ENCODE measurements at places on chromosomes 6 and 20.
A peak's percentile ranks its signal among the peaks of the same experiment; 100 is the strongest.

GRCh38 chr20:19897891-19898290 is 119.3 kb upstream of the NAA20 start:
- DNase-seq: no peak

GRCh38 chr20:44083220-44083933 is 103.6 kb downstream of the JPH2 start:
- no peak for DNase-seq

- DNase-seq: no peak
Measured at GRCh38 chr6:25112322-25112773, 166.8 kb upstream of the CARMIL1 start.

DNA sequence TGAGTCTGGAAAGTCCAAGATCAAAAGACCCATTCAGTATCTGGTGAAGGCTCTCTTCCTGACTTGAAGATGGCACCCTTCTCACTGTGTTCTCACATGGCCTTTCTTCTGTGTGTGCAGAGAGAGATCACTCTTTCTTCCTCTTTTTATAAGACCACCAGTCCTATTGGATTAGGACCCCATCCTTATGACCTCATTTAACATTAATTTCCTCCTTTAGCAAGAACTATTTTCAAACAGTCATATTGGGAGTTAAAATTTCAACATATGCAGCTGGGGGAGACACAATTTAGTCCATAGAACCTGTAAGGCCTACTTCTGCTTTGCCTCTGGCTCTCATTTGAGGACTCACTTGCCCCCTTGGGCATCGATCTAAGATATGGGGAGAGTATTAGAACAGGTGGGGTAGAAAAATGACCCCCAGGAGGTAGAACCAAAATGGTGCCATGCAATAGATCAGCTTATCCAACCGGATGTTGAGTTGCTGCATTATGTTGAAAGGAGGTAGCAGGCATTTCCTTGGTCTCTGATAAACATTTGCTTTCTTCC is 78.4 kb upstream of the ATXN1 start:
- DNase-seq: no peak

- DNase-seq: no peak
Measured at GRCh38 chr20:2507875-2508630, 662 bp downstream of the ZNF343 start.

GRCh38 chr20:63885264-63886053 is 9.5 kb upstream of the DNAJC5 start:
- DNase-seq: no peak

GRCh38 chr6:36523936-36524499 is 23.3 kb downstream of the STK38 start:
- DNase-seq: no peak

- DNase-seq: no peak
Measured at GRCh38 chr20:45247865-45248264, 6.5 kb downstream of the SLPI start.

DNA sequence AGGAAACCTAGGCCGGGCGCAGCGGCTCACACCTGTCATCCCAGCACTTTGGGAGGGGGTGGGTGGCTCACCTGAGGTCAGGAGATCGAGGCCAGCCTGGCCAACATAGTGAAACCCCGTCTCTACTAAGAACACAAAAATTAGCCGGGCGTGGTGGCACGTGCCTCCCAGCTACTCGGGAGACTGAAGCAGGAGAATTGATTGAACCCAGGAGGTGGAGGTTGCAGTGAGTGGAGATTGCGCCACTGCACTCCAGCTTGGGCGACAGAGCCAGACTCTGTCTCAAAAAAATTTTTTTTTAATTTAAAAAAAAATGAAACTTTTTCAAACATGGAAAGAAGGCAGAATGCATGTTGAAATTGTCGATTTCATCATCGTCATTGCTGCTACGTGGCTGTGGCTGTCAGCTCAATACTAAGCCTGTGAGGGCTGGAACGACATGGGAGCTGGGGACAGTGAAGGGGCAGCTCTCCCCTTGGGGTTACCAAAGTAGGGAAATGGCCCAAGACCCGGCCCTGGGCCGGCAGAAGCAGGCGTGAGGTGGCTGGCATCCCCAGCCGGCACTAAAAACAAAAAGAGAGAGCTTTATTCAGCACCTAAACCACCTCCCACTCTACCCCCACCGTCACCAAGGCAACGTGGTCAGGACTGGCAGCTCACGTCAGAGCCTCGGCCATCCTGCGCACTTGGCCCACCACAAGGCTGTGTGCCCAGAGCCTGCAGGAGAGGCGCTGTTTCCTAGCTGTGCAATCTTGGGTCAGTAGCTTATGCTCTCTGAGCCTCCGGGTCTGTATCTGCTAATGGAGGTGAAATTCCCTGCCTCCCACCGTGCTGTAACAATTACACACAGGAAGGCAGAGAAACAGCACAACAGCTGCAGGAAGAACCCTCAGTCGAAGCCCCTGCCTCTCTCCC is 30.8 kb downstream of the AGPAT4 start:
- no peak for DNase-seq

DNA sequence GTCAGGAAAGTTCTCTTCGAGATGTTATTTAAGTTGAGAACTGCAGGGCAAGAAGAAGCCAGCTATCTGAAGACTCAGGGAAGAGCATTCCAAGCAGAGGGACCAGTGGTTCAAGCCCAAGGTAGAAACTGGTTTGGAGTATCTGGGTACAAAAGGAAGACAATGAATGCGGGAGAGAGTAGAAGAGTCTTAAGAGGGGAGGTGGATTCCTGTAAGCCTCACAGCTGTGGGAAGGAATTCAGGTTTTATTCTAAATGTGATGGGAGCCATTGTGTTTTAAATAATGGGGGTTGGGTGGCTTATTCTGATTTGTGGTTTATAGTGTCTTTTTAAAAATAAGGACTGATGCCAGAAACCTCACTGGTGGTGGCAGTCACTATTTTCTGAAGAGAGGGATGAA is 37.6 kb upstream of the TENT5A start:
- no peak for DNase-seq

GRCh38 chr20:17799575-17800227 is 99.9 kb downstream of the BANF2 start:
- no peak for DNase-seq

DNA sequence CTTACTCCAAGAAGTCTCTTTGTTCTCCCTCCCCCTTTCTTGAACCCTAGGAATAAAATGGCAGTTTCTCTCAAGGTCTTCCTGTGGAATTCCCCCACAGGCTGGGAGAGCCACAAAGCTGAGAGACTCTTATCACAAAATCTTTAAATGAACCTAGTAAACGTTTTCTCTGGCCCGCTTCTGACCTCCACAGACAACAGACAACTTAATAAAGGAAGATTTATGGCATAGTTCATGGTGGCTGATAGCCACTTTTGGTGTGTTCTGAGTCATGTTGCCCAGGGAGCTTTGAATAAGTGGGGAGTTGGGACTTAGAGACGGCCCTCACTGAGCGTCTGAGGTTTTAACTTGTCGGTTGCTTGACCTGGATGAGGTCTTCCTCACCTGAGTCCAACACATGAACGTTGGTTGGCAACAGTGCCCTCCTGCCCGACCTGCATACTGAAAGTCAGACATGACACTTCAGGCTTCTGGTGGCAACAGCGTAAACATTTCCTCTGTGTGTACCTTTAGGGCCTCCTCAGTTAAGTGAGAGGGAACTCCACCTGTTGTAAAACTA is 124.1 kb downstream of the FOXO3 start:
- DNase-seq: no peak

DNA sequence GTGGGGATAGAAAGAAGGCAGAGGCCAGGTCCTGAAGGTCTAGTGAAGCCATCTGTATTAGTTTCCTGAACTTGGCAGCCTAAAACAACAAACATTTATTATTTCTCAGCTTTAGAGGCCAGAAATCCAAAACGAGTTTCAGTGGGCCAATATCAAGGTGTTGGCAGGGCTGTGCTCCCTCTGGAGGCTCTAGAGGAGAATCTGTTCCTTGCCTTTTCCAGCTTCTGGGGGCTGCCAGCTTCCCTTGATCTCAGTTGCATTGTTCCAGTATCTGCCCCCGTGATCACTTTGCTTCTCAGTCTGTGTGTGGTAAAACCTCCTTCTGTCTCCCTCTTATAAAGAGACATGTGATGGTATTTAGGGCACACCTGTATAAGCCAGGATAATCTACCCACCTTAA is 82.4 kb downstream of the MAFB start:
- DNase-seq: no peak

DNA sequence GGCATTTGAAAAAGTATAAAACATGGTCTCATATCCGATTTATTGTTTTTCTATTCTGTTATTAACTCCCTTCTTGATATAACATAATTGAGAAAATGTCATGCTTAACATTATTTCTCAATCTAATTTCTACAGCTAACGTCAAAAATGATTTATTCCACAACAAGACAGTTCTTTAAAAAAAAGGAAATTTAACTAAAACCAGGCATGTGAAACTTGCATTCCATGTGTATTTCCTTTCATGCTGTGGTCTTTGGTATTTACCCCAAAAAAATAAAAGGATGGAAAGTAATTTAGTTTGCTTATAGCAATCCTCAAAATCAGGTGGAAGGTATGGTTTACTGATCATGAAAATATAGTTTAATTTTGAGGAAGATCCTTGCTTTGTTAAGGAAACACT is 142.8 kb downstream of the COL21A1 start:
- DNase-seq: no peak

GRCh38 chr20:57480444-57481160 is 44.3 kb downstream of the CTCFL start:
- DNase-seq: peak; percentile 6

DNA sequence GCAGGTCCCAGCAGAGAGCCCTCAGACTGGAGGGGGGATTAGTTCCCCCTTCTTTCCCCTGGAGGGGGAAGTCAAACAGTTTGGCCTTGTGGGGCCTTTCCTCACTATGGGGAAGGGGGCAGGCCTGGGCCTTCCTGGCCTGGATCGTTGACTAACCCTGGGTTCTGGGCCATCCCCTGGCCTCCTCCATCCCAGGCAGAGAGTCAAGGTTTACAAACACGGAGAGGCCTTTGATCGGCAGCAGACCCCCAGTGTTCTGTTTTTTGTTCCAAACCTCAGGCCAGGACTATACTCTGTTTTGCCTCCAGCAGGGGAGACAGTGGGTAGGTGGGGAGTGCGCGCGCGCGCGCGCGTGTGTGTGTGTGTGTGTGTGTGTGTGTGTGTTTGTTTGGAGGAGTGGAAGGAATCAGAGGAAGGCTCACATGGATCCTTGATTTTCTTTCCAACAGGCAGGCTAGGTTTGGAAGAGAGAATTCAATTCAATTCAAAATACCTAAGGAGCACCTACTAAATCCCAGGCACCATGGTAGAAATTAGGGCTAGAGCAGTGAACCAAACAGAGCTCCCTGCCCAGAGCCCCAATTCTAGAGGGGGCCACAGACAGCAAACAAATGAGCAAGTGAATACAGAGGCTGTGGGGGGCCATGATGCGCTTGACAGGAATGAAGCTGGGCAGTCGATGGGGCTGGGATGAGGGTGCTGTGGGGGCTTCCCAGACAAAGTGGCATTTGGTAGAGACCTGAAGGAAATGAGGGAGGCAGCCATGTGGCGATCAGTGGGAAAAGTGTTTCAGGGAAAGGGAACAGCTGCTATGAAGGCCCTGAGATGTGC is 14.8 kb downstream of the TP53RK start:
- no peak for DNase-seq

- no peak for DNase-seq
Measured at GRCh38 chr20:23434521-23435313, 4.8 kb upstream of the CSTL1 start.

DNA sequence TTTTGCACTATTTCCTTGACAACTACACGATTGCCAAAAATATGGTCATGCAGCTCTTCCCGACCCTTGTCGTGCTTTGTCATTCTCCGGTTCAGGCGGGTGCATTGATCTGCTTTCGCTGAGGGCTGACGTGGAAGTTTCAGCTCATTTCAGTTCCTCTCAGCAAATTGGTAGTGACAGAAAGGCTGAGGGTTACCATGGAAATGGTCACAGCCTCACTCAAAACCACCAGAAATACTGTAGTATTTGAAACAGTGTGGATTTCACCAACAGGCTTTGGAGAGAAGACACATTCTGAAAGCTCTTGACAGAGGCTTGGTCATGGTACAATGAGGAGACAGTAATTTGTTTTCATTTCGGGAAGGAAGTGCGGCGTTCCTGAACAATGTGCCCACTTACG is 99.7 kb upstream of the EXOC2 start:
- no peak for DNase-seq

DNA sequence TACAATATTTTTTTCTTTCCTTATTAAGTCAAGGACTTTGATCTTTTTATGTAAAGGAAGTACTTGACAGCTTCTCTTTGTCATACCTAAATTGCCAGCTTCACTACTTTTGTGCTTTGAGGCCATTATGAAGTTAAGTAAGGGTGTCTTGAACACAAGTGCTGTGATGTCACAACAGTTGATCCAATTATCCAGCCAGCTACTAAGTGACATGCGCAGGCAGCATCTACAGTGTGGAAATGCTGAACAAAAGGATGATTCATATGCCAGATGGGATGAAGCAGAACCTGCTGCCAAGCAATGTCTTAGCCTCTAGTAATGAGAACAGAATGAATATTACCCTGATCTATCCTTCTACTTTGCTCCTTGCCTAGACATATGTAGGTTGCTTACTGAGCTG is 68.3 kb upstream of the TMEM244 start:
- DNase-seq: no peak

DNA sequence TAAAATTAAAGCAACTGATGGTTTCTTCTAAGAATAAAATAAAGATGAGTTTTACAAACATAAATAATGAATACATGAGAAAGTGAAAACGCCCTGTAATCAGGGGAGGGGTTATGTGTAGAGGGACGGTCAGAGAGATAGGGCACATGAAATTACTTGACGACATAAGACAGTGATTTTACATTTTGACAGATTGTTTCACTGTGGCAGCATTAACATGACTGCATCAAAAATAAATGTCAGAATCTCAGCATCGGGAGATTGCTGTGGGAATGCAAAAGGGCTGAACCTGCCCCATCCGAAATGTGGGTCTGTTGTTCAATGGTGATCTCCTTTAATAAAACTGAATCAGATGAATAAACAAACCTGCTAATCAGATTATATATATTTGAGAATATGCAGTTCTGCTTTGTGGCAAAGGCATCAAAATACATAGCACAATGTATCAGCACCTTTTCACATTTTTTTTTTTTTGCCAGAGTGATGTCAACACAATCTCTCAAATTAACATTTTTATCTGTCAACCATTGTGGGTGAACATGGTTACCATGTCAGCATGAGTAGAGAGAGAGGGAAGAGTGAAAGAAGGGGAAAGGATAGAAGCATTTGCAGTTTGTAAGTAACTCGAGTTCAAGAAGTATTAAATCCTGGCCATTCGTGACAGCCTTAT is 177.1 kb upstream of the MAN1A1 start:
- no peak for DNase-seq

DNA sequence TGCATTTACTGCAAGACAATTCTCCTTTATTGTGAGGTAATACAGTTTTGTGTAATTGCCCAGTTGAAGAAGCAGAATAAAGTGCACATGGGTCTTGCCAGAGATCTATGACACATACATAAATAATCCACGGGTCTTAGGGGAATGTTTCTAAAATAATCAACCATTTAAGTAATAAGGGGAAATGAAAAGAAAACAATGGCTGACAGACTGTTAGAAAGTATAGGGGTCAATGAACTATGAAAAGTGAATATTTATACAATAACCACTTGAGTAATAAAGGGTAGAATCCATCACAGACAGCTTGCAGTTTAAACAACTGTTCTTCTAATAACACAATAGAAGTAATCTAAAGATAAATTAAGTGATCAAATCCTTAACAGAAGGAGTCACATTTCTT is 477.2 kb downstream of the EYS start:
- no peak for DNase-seq

Measured in activated CD4-positive, alpha-beta T cell treated with anti-CD3 and anti-CD28 coated beads, Interleukin-2, amount 50 U/mL, for 4 hours (primary cell).